ENCODE measurements at places on chromosomes 2 and 18.

- DNase-seq = no peak
These were observed 391.7 kb upstream of the KLHL29 start for GRCh38 chr2:22993250-22993649.

DNA sequence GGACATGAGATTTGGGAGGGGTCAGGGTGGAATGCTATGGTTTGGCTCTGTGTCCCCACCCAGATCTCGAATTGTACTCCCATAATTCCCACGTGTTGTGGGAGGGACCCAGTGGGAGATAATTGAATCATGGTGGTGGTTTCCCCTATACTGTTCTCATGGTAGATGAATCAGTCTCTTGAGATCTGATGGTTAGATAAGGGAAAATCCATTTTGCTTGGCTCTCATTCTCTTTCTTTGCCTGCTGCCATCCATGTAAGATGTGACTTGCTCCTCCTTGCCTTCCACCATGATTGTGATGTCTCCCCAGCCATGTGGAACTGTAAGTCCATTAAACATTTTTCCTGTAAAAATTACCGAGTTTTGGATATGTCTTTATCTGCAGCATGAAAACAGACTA is 80.9 kb upstream of the GALNT5 start:
- no peak for DNase-seq

- DNase-seq = no peak
These were observed 118.9 kb upstream of the CTNNA2 start for GRCh38 chr2:79393806-79394484.

DNA sequence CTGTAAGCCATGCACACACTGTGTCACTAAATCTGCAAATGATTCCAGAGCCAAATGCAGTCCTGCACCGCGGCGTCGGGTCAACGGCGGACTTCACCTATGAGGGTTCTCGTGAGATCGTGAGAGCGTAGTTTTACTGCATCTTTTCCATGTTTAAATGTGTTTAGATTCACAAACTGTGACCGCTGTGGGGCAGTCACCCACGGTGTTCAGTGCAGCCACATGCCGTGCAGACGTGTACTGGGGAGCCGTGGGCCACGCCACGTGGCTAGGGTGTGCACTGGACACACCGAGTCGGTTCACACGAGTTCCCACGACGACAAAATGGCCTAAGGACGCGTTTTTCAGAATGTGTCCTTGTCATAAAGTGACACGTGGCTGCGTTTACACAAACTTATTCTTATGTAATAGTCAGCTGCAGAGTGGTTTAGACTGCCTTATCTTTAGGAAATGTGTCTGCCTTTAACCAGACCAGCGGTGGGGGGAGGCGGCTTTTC is 34.1 kb downstream of the NFATC1 start:
- no peak for DNase-seq

GRCh38 chr2:240670402-240670801 is 12.3 kb downstream of the AQP12B start:
- no peak for DNase-seq

GRCh38 chr2:47833516-47833968 is 50.6 kb downstream of the MSH6 start:
- DNase-seq = no peak

DNA sequence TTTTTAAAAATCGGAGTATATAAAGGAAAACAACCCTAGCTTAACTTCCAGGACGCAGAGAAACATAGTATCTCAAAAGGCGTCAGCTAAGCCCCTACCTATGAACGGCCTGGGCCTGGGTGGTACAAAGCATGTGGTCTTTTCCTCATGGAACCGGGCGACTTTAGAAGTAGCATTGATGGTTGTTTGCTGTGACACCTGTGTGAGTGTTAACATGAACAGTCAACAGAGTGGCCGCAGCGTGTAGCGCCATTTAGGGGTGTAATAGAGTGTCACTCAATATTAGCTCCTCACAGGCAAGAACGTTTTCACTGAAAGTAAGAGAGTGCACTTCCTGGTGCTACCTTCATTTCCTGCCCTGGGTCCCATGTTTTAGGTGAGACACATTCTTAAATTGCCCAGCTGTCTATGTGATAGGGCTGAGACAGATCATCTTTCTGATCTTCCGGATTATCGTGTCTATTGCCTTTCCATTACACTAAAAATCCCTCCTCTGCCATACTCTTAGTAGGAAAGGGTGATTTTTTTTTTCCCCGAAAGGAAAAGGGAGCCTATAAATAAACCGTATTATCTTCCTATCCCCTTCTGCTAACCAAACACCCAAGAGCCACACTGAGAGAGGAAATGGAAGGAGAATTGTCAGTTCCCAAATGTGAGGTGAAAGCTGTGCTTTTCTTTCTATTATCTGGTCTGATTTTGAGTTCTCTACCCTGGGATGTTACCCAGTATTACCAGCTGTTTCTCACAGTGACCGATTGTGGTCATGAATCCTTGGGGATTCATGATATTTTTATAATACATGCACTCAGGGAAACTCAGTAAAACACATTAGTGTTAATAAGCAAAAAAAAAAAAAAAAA is 1.3 kb downstream of the GORASP2 start:
- peak; percentile 57 for DNase-seq

- DNase-seq = no peak
These were observed 7.5 kb downstream of the ANKRD53 start for GRCh38 chr2:70985956-70986355.

GRCh38 chr2:27074738-27075565 is 3.5 kb upstream of the EMILIN1 start:
- DNase-seq = no peak

DNA sequence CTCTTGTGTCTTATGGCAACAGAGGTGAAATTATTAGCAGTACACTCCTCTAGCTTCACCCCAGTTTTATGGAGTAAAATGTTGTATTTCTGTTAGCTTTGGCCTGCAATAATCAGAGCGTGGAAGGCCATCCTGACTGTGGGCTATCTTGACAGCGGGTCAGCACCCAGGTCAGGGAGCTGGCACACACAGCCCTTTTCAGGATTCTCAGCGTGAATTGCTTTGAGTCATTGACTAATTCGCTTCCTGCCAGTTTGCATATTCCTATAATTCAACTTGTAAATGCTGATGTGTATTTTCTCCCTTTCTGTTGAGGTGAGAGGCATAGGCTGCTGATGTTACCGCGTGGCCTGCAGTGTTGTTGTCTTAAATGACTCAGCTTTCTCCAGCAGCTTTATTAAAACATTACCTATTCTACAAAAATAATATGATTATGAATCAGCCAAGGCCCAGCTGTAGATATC is 109.6 kb upstream of the EML6 start:
- no peak for DNase-seq

GRCh38 chr2:240437551-240437860 is 2.0 kb downstream of the GPC1 start:
- no peak for DNase-seq

DNA sequence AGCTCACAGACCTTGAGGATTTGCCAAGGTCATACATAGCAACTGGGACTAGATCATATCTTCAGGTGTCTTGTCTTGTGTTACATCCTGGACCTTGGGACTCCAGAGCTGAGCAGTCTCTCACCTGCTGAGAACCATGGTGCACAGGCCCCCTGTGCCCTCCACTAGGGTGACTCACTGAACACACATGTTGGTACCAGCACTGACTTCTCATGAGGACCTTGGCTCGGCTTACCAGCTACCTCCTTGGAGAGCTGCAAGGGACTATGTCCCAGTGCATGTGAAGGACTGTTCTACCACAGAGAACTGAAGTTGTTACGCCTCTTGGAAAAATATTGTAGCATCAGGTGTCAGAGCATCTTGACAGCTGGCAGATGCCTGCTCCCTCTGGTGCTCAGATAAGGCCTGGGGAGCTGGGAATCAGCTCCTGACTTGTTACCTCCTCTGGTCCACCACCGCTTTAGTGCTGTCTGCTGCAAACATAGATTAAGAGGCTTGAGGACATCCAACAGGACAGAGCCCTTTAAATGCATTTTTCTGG is 72.1 kb downstream of the WDSUB1 start:
- DNase-seq = no peak

DNA sequence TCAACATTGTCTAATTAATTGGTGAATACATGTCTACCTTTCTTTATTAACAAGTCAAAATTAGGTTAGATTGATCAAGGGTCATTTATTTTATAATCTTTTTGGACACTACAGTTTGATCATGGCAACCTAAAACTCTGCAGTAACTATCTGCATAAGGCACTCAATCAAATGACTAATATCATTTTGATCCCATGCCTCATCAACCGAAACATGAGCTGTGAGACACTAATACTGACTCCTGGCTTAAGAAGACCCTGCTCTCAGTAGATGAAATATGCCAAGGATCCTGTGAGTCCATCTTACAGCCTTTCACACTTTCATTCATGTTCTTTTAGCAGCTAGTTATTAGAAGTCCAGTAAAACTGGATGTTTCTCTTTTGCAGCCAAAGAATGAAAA is 169.4 kb upstream of the CAVIN2 start:
- no peak for DNase-seq

DNA sequence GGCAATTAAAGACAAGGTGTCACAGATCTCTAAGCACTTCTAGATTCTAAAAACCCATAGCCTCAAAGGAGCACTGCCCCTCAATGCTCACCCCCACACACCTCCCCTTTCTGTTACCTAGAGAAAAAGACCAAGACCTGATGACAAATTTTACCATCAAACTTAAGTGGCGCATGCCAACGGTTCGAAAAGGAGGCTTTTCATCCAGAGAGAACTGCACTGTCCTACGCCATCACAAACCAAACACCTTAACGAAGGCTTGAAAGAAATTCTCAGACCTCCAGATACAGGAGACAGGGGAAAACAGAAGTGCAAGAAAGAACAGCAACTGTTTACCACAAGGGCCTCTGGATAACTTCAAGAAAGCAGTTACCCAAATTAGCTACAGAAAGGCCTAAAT is 2.0 kb upstream of the ZC3H6 start:
- no peak for DNase-seq

- no peak for DNase-seq
These were observed 169.0 kb downstream of the CD226 start for GRCh38 chr18:69778680-69779079.
